ENCODE measurements at places on chromosomes 13 and 19. TPM values are rescaled to one million over a fixed set of nuclear protein-coding genes. Genes with fewer than 3 reads are reported as not detected.

GRCh38 chr19:18946918-18947317 lies 5.9 kb upstream of the HOMER3 start:
- DNase-seq, result no peak

- DNase-seq, result no peak
Measured at GRCh38 chr13:88800505-88800904, 1129.3 kb downstream of the SLITRK5 start.

- DNase-seq, result no peak
Measured at GRCh38 chr13:99056381-99057014, 78.6 kb upstream of the DOCK9 start.

DNA sequence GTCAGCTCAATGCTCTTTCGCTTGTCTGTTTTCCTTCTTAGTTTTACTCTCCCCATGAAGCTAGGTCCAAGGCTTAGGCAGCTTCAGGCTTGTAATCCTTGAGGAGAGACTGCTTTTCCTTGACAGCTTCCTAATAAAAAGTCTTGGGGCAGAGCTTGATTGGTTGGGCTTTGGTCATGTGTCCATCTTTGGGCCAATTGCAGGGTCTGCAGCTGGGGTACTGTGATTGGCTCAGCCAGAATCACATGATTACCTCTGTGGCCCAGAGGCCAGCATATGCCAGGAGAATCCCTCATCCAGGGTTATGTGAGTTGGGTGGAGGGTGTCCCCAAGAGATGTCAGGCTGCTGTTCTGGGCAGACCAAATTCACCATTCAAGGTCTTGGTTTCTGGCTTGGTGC lies 8.1 kb downstream of the KLK1 start:
- DNase-seq, result no peak

- DNase-seq, result no peak
Measured at GRCh38 chr13:45826731-45827130, 24.8 kb downstream of the SIAH3 start.

DNA sequence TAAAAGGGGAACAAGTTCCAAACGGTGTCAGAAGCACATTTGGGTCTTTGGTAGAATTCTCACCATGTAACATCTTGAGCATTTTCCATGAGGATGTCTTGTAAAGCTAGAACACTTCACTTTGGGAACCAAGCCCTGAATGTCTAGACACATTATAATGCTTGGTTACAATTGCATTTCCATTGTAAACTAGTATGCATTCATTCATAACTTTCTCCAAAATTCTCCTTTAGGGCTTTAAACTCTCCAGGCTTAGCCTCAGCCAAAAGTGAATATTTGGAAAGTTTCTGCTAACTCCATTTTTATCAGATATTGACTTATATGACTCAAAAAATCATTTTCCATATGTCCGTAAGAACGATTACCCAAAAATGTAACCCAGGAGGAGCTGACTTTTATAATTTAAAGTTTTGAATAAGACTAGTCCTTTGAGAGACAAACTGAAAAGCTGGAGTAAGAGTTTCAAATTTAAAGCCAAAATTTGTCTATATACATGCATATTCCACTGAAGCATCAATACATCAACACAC lies 1170.4 kb downstream of the EFNB2 start:
- DNase-seq, result no peak

- no peak for DNase-seq
Measured at GRCh38 chr13:26468265-26468801, 89.2 kb upstream of the WASF3 start.

DNA sequence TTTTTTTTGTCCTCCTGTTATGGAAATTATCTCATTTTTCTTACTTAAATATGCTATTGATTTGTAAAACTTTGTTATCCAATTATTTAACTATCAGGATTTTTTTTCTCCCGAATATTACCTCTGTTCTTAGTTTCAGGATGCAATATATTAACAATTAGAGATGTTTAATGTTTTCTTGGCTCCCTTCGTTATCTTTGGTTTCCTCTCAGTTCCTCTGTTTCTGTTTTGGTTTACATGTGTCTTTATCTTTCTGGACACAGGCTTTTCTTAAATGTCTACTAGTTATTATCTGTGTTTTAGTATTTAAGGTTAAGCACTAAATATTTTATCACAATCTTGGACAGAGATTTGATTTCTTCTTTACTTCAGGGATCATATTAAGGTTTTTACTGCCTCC lies 462.2 kb upstream of the SLC10A2 start:
- no peak for DNase-seq

RNF113B gene
- polyA plus RNA-seq, result not detected

GRCh38 chr13:52703482-52703881 lies 36.1 kb downstream of the CNMD start:
- DNase-seq, result no peak

GRCh38 chr19:861756-862580 lies 2.5 kb downstream of the CFD start:
- DNase-seq, result no peak

BST2 gene
- 145 TPM for polyA plus RNA-seq

GRCh38 chr19:24060687-24061356 lies 26.2 kb upstream of the ZNF254 start:
- no peak for DNase-seq

DNA sequence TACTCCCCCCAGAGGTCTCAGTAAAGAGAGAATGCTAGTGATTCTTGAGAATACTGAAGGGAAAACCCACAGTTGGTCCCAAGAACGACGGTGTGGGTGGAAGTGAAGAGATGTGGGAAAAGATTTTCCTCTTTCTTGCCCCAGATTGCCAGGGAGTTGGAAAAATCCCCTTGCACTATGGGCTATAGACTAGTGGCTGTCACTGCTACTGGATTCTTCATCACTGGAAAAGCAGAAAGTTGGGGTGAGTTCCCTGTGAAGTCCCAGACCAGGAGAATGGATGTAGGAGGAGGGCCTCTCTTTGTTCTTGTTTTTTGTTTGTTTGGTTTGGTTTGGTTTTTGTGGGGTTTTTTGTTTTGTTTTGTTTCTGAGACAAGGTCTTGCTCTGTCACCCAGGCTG lies 11.4 kb downstream of the LYPD3 start:
- no peak for DNase-seq

GRCh38 chr13:55615081-55615480 lies 1525.6 kb upstream of the PRR20A start:
- DNase-seq, result no peak

CTU1 gene
- 7.0 TPM for polyA plus RNA-seq

GRCh38 chr13:47502166-47502565 lies 498.9 kb downstream of the SUCLA2 start:
- DNase-seq, result no peak

DNA sequence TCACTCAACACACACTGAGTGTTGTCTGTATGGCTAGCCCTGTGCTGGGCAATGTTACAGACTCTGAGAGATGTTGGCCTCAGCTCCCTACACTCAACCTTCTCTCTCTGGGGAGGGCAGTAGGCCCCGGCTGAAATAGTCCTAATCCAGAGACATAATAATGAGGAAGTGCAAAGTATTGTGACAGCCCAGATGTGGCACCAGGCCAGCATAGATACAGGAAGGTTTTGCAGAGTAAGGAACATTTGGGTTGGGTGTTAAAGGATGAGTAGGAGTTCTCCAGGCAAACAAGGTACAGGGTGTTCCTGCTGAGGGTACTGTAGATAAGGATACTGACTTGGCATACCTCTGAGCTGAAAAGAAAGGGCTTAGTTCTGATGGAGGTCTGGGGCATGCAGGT lies 2.4 kb downstream of the LIN7B start:
- no peak for DNase-seq

KL gene
- not detected for polyA plus RNA-seq

- DNase-seq, result no peak
Measured at GRCh38 chr13:43915451-43915850, 35.7 kb downstream of the LACC1 start.

DNA sequence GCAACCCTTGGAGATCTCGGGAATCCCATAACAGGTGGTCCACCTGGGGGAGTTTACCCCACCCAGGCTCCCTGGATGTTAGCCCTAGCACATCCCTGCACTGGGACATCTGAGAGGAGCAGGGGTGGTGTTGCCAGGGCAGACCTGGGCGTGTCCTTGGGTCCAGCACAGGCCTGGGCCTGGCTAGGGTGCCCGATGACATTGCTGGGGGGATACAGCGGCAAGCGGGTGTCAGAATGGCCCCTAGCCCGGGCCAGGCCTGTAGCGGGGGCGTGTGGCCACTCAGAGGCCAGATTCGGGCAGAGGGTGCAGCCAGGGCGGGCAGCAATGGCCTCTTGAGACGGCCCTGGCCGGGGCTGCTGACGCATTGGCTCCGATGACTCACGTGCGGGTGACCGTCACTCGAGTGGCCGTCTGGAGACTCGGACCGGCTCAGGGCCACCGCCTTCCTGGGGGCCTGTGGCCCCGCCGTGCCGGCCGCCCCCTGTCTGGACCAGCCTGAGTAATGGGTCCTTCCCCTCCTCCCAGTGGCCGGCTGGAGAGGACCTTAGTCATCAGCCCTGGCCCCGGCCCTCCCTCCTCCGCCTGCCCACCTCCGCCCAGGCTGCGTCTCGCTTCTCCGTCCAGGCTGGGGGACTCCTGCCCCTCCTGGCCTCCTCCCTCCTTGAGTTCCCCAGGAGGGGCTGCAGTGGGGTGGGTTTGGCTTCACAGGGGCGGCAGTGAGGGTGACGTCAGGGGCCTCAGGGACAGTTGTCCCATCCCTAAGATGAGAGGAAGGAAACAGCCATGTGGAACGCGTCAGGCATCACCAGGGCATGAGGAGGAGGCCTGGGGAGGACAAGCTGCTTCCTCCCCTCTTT lies 23.2 kb upstream of the CRTC1 start:
- DNase-seq, result no peak

GRCh38 chr13:99802416-99802815 lies 169.2 kb downstream of the ZIC5 start:
- DNase-seq, result no peak

DNA sequence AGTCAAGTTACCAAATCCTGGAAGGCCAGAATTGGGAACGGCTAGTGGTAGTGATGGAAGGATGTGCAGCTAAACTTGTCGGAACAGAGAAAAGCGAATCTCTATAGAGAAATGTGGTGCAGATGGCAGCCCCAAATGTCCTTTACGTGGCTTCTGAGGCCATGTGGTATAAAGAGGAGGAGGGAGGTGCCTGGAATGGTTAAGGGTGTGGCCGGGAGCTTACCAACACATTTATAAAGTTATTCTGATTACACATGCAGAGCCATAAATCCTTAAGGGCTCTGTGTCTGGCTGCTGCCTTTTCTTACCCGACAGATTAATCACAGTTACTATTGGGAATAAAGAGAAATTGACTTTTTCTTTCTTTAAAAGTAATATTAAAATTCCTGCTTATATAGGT lies 190.1 kb downstream of the OXGR1 start:
- no peak for DNase-seq

ZNF441 gene
- polyA plus RNA-seq, result 1.2 TPM

GRCh38 chr19:7292950-7293761 lies 1.1 kb downstream of the INSR start:
- DNase-seq, result no peak

DNA sequence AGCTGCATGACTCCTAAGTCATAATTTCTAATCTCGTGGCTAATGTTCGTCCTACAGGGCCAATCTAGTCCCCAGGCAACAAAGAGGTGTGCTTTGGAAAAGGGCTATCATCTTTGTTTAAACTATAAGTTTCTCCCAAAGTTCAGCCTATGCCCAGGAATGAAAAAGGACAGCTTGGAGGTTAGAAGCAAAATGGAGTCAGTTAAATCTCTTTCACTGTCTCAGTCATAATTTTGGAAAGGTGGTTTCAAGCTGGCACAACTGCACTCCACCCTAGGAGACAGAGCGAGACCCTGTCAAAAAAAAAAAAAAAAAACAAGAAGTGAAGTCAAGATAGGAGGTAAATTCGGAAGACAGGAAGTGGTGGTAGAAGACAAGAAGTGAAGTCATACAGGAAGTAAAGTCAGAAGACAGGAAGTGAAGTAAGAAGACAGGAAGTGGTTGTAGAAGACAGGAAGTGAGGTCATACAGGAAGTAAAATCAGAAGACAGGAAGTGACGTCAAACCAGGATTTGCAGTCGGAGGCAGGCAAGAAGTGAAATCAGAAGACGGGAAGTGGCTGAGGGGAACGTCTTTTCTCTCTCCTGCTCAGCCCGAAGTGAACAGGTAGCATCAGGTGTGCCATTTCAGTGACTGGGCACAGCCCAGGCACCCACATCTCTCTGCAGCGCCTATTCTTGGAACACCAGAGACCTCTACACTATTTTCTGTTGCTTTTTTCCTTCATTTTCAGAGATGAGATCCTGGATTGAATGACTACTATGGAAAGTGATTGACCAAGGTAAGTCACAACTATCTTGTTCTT lies 32.2 kb downstream of the GP6 start:
- DNase-seq, result no peak

IL11 gene
- not detected for polyA plus RNA-seq

C5AR1 gene
- polyA plus RNA-seq, result 0.16 TPM

GRCh38 chr19:18869023-18869618 lies 26.8 kb downstream of the CERS1 start:
- no peak for DNase-seq

LATS2 gene
- polyA plus RNA-seq, result 25.4 TPM
